ENCODE measurements at places on chromosomes 5 and 9. TPM values are rescaled to one million over a fixed set of nuclear protein-coding genes. Genes with fewer than 3 reads are reported as not detected.

FBP2 gene
- total RNA-seq: not detected

SETD9 gene
- 21.7 TPM for total RNA-seq

CATSPER3 gene
- under 0.01 TPM for total RNA-seq

GNA14 gene
- 20.5 TPM for total RNA-seq

NIPAL4 gene
- not detected for total RNA-seq

FREM1 gene
- under 0.01 TPM for total RNA-seq

KCNMB1 gene
- total RNA-seq: not detected

PRDM9 gene
- not detected for total RNA-seq

ZNF454 gene
- total RNA-seq: 0.11 TPM

HMMR gene
- 4.7 TPM for total RNA-seq

PCDHGC3 gene
- total RNA-seq: 20.5 TPM

ZNF462 gene
- total RNA-seq: 2.9 TPM

WWC1 gene
- under 0.01 TPM for total RNA-seq

GRAMD2B gene
- total RNA-seq: 8.7 TPM

PTTG1 gene
- total RNA-seq: 38.9 TPM

LTC4S gene
- 0.52 TPM for total RNA-seq

F2R gene
- 75.3 TPM for total RNA-seq

IFNA2 gene
- total RNA-seq: not detected

CER1 gene
- total RNA-seq: not detected

SLIT3 gene
- under 0.01 TPM for total RNA-seq

POU5F2 gene
- 0.33 TPM for total RNA-seq

PCDHB16 gene
- 0.69 TPM for total RNA-seq

RLN2 gene
- total RNA-seq: 1.4 TPM
